ENCODE measurements at places on chromosomes 5 and 9. TPM values are rescaled to one million over a fixed set of nuclear protein-coding genes. Genes with fewer than 3 reads are reported as not detected.

DNA sequence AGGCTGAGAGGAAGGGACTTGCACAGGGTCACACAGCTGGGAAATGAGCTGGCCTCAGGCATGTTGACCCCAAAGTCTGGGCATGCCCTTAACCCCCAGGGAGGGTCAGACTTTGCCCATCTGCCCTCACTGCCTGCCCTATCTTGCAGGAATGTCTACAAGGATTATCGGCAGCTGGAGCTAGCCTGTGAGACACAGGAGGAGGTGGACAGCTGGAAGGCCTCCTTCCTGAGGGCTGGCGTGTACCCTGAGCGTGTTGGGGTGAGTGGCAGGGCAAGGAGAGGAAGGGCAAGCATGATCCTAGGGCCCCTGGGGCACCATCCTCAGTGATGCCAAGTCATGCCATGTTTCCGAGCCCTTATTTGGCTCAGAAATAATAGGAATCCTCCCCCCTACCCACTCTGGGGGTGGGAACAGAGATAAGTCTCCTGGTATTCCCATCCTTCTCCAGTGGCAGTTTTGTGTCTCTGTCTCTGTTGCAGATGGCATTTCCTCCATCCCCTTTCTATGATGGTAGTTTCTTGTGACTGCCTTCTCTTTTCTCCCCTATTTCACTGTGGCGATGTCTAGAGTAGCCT is 28.5 kb downstream of the GOLGA2 start:
- peak; percentile 61 for DNase-seq

Gene OLFM1
- not detected for total RNA-seq

Gene ABCA2
- 21.1 TPM for total RNA-seq

Gene DRD1
- not detected for total RNA-seq

DNA sequence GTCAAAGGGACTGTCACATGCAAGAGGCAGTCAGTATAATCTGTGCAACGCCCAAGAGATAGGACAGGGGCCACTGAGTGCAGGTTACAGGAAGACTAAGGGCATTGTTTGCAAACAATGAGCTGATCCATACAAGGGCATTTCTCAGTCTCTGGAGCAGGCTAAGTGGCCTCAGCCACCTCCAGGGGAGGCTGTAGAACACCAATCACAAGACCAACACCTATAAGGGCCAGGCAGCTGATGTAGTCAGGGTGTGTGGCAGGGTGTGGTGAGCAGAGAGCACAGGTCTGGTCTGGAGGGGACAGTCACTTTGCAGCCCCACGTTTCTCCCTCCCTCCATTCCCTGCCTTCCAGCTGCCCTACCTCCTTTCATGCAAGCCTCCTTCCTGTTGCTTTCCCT is 83.2 kb upstream of the ADRA1B start:
- no peak for DNase-seq

DNA sequence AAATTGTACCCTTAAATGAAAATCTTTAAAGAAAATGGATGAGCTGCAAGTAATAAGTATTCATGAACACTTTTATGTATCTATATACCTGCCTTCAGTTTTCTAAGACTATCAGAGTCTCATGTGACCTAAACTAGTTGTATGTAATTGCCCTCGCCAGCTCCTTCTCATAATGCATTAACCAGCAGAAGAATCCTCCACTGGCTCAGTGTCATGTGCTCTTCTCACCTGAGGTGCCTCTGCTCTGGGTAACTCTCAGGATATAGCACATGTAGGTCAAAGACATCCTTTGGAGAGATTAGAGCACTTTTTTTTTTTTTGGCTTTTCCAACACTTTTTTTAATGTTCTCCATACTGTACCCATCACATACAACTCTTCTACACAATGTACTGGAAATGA is 183.7 kb upstream of the GNA14 start:
- no peak for DNase-seq

Gene C5orf52
- total RNA-seq: not detected

Gene DAB2
- total RNA-seq: 55.3 TPM

DNA sequence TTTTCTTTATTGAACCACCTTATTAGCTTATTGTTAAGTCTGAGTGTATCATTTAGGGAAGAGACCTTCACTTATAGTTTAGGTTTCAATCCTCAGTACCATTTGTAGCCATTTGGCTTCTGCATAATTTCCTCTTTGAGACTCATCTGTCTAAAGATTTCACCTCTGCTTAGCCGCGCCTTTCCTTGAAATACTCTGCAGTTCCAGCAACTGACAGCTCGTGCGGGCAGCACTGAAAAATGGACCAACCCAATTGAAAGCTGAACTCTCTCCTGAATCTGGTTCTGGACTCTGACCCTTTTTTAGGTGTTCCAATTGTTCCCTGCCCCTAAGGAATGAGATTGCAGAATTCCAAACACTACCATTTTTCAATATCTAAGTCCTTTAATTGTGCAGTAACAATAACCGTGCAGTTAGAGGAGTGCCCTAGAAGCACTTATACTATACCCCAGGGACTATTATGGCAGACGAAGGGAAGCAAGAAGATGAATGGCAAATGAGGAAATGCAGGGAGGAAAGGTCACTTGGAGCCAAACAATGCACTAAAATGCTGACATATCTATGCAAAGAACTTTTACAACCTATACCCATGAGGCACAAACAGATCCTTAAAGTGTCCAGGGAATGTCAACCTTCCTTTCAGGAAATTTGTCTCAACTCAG is 50.1 kb upstream of the PDE4D start:
- DNase-seq: no peak

- DNase-seq: no peak
These were observed 83.2 kb downstream of the DTWD2 start for GRCh38 chr5:118905196-118905595.

Gene G3BP1
- total RNA-seq: 144 TPM

GRCh38 chr5:80753712-80754111 is 98.9 kb upstream of the DHFR start:
- DNase-seq: no peak

Gene ANKRD31
- 0.03 TPM for total RNA-seq

Measured in myocyte (in vitro differentiated cells).